NCI-H1436 treated with DMSO at 0.1 percent for 48 hours (cell line): ENCODE measurements at places on chromosomes 5 and 9.

- no peak for DNase-seq
These were observed 141.9 kb downstream of the PBX3 start for GRCh38 chr9:125889112-125889475.

GRCh38 chr5:179700401-179700918, 1.7 kb downstream of the CANX start:
- DNase-seq = no peak

GRCh38 chr9:32306006-32306405, 78.4 kb upstream of the ACO1 start:
- no peak for DNase-seq

DNA sequence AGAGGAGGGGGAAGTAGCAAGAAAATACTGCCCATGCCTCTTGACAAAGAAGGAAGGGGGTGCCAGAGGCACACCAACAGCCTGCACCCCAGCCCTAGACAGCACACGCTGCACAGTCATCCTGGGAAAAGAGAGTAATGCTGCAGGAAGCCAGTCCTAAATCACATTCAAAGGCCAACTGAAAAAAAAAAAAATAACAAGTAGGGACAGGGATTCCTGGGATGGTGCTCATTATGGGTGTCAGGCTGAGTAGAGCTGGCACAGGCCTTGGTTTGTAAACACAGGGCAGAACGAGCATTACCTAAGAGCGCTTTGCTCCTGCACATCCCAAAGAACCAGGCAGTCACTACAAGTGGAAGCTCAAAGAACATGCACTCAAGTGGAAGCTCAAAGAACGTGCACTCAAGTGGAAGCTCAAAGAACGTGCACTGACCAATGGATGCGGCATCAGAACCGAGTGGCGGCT, 7.8 kb downstream of the RAPGEF1 start:
- no peak for DNase-seq

DNA sequence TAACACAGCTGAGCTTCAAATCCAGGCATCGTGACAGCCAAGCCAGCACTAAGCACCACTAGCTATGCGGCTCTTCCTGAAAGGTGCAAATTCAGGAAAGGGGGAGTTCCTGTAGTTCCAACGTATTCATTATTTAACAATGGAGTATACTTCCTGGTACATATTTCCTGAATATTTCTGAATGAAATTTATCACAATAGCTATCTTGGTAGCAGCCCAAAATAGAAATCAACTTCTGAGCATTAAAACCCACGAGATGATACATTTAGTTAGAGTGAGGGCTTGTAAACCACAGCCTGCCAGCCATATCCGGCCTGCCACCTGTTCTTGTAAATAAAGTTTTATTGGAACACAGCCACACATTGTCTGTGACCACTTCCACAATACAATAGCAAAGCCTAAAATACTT, 109.7 kb upstream of the RETREG1 start:
- DNase-seq = no peak

DNA sequence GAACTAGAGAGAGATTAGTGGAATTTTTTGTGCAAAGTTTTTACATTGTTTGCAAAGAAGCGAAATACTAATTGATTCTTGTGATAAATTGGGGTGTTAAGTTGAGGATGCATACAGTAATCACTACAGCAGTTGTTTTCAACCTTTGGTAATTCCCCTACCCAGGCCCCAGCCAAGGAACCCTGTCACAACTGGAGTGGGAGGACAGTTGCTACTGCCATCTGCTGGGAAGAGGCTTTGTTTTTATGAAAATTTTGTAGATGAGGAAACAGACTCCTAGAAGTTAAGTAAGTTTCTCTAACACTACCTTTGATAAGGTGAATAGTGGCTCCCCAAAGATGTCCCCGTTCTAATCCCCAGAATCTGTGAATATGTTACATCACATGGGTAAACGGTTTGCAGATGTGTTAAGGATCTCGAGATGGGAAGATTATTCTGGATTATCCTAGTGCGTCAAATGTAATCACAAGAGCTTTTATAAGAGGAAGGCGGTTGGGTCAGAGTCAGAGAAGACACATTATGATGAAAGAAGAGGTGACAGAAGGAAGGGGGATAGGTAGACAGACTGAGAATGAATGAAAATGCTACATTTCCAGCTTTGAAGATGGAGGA, 34.0 kb upstream of the PPP1R2B start:
- DNase-seq = no peak

DNA sequence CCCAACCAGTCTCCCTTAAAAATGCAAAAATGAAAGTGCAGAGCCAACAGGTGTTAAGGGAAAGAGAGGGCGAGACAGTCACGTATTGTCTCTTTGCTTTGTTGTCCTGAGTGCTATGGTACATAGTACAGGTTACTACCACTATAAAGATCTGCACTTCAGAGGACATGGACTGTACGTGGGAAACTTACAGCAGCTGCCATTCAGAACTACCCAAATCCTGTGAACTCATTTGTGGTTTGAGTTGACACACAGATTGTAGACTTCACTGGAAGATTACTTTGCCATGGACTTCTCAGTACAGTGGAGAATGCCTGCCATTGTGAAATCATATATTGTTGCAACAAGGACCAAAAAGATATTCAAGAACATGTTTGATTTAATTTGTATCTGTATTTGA, 34.8 kb downstream of the FBXO38 start:
- DNase-seq = no peak

DNA sequence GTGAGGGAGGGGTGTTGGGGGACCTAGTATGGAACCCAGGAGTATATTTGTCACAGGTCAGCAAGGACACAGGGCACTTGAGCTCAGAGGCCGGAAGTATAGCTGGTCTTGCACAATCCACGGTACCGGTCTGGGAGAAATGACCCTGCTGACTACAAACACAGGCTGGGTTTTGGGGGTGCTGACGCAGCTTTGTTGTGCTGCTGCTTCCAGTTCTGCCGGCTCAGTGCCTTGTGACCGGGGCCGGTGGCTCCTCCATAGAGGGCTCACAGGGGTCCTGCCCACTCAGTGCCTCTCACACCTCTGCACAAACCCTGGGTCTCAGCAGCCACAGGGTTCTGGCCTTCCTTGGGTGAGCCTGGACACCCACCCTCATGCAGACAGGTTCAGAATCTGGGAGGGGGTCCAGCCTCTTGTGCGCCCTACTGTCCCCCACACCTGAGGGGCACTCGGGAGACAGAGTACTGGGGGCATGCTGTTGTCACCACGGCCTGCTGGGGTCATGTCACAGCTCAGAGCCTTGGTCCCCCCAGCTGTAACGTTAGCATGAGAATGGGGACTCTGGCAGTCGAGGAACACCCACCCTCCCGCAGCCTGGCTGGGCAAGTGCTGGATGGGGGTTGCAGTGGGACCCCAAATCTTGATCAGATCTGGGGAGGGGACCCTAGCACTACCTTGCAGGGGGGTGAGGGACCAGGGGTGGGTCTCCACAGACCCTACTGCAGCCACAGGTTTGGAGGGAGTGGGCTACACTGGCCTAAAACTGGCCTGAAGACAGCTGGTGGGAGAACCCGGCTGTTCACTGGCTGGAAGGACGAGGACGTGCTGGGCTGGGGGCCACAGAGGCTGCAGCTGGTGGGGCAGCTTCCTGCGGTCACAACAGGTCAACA, 17.7 kb downstream of the NINJ1 start:
- DNase-seq = no peak

- no peak for DNase-seq
These were observed 284.8 kb downstream of the SEC61B start for GRCh38 chr9:99506747-99507348.

- DNase-seq = no peak
These were observed 566.7 kb downstream of the CCDC171 start for GRCh38 chr9:16119261-16120230.

DNA sequence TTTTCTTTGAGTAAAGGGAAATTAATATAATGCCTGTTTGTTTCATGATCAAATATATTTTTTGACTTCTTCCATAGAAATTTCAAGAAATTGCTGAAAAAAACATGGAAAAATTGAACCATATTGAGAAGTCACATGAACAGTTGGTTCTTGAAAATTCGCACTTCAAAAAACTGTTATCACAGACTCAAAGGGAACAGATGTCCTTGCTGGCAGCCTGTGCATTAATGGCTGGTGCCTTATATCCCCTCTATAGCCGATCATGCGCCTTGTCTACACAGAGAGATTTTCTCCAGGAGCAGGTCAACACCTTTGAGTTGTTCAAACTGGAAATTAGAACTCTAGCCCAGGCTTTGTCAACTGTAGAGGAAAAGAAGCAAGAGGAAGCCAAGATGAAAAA, 191.4 kb downstream of the CCDC171 start:
- no peak for DNase-seq

GRCh38 chr9:84592918-84593317, 76.6 kb upstream of the NTRK2 start:
- DNase-seq = no peak

DNA sequence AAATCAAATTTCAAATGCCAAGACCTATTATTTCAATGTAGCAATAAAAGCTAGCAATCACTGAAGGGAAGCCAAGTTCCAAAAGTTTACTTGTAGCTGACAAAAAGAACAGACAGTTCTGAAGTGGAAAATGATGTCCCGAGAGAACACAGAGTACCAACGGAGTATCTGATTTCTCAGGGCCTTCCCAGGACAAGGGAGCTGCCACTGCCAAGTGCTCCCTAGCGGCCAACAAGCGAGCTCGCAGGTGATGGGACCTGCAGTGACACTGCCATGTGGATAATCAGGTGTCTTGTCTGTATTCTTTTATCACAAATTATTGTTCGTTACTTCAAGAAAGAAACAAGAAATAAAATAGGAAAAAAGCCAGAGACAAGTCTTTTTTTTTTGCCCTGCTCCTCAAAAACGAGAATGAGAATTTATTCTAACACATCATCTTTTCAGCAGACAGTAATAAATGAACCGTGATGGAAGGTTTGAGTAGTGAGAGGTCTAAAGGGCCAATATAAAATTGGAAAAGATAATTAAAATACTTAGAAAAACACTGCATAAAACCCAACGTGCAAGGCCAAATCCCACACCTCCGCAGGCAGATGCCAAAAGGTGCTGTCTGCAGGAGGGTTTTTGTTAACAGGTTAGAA, 159.4 kb downstream of the MYO10 start:
- peak; percentile 39 for DNase-seq

DNA sequence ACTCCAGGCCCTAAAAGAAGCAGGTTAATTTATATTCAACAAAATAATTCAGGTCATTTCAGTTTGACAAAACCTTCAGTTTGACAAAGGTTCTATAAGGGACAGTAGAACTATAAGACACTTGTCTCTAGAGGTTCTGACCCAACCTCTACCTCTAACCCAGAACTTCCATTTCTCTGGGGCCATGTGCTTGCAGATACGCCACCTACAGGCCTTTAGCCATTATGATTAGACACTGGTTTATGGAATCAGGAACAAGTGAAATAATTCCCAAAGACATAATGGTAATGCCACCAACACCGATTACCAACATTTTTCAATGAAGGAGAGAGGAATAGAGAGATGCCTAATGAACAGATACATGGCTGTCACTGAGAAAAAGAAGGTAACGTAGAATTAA, 733.9 kb downstream of the PRELID2 start:
- no peak for DNase-seq

DNA sequence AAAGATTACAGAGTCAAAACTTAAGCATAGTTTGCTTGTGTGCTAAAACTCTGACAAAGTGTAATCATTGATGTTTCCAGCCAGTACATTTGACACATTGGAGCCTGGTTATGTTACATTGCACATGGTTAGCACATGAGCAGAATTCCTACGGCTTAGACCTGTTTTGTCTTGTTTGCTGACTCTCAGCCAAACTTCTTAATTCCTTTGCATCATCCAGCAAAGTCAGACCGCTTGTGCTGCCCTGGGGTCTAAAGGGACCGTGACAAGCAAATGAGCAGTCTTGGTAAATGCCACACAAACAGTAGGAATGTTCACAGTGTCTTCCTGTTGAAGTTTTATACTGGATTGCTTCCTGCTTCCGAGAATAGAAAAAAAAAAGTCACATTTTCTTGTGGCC, 72.0 kb upstream of the ENTREP1 start:
- no peak for DNase-seq

GRCh38 chr9:73050887-73051550, 98.2 kb upstream of the ALDH1A1 start:
- no peak for DNase-seq

DNA sequence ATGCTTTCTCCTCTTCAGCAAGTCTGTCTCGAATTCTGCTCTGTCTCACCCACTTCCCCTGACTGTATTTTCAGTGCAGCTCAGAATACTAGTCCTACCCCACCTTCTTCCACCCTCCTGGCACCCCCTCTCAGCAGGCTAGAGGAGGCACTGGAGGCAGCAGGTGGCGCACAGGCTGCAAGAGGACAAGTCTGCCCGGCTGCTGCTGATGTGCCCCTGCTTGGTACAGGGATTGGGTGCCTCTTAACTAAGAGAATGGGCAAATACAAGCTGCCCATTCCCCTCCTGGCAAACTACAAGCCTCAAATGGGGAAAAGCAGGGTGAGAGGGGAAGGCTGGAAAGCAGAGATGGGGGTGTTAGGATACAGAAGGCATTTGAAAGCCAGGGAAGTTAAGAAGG, 5.1 kb downstream of the TLN1 start:
- DNase-seq = no peak

DNA sequence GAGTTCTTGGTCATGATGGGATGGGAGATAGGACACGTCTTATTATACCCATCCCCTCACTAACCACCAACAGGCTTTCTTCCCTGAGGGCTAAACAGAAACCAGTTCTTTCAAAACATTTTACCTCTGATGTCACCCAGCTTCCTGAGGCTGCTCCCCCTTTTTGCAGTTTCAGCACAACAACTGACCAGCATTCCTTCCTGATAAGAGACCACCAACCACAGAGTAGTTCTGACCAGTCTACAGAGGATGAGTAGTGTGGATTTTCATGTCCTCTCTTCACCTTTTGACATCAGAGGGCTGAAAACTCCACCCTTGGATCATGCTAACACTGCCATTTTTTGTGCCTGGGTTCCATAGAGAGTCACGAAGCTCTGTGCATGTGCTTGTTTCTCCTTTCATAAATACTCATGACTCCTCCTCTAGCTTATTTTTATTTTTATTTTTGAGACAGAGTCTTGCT, 82.6 kb downstream of the OSTF1 start:
- no peak for DNase-seq

DNA sequence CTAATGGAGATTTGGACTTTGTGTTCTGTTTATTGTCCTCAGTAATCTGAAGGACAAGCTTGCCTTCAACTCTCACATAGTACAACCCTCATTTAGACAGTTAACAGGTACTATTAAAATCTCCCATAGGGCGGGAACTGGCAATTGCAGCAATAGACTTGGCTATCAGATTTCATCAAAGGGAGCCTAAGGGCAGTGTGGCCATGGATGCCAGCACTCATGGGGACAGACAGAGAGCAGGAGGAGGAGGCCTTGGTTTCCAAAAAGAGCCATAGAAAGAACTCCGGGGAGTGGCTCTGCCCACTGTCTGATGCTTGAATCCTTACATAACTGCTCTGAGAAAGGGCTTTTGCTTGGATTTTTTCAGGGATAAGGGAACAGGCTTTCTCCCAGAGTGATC, 6.8 kb downstream of the SLC36A1 start:
- no peak for DNase-seq

DNA sequence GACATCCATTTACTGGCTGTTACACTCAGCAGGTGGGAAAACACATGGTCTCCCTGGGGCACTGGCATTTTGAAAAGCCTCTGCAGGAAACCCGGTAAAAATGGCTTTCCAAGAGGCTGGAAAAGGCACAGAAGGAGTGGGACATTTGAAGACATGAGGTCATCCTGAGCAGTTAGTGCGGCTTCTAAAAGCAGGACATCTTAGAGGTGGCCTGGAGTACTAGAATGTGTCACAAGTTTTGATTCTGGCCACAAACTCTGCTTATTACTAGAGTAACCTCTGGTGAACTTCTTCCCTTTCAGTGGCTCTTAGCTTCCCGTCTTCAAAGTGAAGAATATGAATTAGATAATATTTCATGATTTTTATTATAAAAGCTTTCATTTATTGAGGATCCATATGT, 423.0 kb upstream of the BRINP1 start:
- no peak for DNase-seq
